ENCODE measurements at places on chromosomes 16 and 17.

DNA sequence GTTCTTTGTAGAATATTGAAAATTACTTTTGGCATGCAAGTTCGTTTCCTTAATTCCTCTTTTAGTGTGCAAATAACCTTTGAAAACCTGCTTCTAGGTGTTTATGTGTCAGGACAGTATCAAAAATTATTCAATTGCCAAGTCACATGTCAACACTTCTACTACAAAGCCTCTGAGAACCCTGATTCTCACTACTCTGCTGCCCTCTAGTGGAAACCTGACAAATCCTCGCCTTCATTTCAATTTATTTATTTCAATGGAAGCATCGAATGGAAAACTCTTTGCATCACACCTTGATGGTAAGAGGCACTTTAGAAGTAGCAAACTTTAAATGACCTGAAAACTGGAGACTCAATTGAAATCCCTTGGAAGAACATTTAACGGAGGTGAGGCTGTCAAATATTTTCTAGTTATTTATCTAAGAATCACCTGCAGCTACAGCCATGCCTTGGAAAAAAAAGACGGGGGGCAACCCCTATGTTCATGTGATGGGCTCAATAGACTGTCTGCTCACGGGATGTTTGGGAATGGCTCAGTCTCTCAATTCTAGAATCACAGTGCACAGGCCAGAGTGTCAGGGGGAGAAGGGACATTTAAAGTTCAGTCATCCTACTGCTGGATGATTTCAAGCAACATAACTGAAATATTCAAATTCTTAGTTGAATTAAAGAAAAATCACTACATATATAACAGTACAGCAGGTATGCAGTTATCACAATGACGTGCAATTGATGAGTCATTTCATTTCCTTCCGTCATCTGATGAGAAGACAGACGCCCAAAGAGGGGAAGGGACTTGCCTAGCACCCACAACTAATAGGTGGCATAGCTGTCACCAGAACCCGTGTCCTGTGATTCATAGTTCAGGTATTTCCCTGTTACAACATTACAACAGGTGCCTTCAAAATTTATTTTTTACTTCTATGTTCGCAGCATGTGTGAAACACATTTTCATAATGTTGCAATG lies 563.9 kb downstream of the TOX3 start:
- DNase-seq = peak; percentile 64

GRCh38 chr17:78986649-78987328 lies 7.1 kb upstream of the LGALS3BP start:
- peak; percentile 87 for DNase-seq

- DNase-seq = peak; percentile 12
These were observed 101.6 kb downstream of the CCT6B start for GRCh38 chr17:34859652-34860051.

DNA sequence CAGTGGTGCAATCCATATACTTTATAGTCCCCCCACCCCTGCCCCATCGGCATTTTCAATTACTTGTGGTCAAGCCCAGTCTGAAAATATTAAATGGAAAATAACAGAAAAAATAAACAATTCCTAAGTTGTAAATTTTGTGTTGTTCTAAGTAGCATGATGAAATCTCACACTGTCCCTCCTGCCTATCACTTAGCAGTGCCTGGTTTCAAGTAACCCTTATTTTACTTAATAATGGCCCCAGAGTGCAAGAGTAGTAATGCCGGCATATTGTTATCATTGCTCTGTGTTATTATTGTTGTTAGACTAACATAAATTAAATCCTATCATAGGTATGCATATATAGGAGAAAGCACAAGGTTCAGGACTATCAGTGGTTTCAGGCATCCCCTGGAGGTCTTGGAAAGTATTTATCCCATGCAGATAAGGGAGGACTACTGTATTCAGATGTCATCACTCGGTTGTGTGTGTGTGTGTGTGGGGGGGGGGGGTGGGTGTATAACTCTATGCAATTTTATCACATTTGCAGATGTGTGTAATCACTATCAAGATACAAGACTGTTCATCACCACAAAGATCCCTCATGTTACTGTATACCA lies 9.3 kb downstream of the UBE2G1 start:
- no peak for DNase-seq

DNA sequence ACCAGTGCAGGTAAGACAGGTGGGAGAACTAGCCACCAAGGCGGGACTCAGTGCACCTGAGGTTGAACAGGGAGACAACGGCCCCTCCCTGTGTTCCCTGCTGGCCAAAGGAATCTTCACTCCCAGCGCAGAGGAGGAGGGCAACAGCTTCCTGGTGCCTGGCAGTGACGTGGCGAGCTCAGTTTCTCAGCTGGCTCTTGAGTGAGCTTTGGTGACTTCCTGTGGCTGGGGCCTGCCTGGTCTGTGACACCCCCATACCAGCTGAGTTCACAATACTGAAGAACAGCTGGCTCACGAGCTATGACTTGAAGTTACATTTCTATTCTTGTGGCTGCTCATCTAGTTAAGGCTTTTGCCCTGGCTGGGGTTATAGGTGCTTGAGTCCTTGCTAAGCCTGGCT lies 26.1 kb downstream of the WNT9B start:
- no peak for DNase-seq

GRCh38 chr17:5247621-5248020 lies 13.0 kb upstream of the SCIMP start:
- no peak for DNase-seq

- peak; percentile 12 for DNase-seq
These were observed 21.4 kb downstream of the PIEZO1 start for GRCh38 chr16:88763502-88764053.

- no peak for DNase-seq
These were observed 125.3 kb downstream of the ANKRD11 start for GRCh38 chr16:89365044-89365467.

DNA sequence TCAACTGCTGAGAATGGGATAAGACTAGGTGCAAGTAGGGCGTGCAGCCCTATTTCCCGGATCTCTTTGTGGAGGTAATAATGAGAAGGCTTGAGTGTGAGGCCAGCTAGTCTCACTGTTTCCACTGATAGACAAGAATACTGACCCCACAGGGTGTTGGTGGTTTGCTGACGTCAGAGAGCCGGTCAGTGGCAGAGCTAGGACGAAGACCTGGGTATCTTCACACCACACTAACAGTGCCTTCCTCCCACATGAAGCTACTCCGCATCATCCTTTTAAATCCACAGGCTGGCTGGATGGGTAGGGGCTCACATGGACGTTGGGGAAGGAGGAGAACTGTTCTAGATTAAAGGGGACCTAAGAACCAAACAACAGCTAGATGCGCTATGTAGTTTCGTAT lies 68.0 kb downstream of the ZFHX3 start:
- DNase-seq = no peak

DNA sequence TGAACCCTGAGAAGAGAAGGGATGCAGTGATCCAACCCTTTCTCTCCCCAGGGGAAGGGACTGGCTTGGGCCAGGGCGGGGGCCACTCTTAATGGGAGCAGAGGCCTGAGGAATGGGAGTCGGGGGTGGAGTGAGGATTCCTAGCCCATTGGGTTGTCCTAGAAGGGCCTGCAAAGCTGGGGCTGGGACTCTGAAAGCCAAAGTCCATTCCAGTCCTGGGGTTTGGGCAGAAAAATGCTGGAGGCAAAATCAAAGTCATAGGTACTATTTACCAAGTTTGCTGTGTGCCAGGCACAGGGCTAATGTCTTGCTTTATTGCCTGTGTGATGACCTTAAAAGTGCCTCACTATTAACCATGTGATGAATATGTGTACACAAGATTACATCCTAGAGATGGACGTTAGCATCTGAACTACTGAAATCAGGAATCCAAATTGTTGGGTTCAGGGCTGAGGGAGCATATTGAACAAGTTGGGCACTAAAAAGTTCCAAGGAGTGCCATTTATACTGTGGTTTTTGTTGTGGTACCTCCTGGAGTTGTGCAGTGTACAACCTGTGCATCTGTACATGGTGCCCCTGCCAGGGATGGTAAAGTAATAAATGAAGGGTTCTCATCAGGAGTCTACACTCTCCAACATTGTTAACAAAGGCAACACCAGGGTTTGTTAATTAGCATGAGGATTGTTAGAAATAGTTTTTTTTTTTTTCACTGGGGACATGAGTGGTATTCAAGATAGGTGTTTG lies 84.4 kb upstream of the NKD1 start:
- no peak for DNase-seq

GRCh38 chr17:63435681-63436522 lies 10.2 kb downstream of the CYB561 start:
- DNase-seq = peak; percentile 38

DNA sequence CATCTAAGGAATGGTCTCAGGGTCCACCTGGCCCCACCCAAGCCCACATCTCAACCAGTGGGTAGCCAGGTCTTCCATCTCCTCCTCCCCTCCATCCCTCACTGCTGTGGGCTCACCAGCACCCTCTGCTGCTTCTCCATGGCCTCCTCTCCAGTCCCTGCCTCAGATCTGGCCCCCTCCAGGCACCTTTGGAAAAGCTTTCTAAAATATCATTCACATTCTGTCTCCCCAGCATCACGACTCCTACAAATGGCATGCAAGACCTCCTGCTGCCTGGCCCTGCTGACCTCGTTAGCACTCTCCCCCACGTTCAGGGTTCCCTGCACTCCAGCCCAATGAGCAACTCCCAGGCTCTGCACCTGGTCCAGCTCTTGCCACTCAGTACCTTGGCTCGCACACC lies 13.7 kb downstream of the GLP2R start:
- DNase-seq = no peak

DNA sequence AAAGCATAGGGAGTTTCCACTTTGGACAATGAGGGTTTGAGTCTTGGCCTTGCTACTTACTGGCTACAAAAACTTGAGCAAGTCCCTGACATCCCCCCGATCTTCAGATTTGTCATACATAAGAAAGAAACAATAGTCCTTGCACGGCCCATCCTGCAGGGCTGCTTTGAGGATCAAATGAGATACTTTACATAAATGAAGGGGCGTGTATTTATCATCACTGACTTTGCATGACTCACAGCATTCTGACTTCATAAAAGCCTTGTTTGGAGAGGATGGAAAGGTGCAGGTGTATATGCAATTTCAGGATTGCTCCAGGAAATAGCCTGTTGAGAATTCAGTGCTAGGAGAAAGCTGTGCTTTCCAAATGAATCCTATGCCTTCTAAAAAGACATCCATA lies 465.0 kb upstream of the MAF start:
- DNase-seq = peak; percentile 0

DNA sequence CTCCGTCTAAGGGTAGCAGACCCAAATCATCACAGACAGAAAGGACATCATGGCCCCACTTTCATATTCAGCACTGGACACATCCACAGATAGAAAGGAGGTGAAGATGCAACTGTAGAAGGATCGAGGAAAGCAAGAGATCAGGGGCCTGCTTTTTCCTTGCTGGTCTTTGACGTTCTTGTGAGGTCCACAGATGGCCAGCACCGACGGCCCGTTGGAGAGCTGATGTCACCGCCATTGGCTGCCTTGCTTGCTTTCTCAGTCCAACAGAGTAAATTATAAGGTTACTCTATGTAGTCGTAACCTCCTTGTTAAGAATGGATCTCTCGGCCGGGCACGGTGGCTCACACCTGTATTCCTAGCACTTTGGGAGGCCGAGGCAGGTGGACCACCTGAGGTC lies 5.1 kb upstream of the RBFOX3 start:
- DNase-seq = no peak

GRCh38 chr17:37492167-37492566 lies 2.5 kb downstream of the DUSP14 start:
- DNase-seq = peak; percentile 15

- DNase-seq = no peak
These were observed 737 bp downstream of the RPUSD1 start for GRCh38 chr16:787321-787966.

DNA sequence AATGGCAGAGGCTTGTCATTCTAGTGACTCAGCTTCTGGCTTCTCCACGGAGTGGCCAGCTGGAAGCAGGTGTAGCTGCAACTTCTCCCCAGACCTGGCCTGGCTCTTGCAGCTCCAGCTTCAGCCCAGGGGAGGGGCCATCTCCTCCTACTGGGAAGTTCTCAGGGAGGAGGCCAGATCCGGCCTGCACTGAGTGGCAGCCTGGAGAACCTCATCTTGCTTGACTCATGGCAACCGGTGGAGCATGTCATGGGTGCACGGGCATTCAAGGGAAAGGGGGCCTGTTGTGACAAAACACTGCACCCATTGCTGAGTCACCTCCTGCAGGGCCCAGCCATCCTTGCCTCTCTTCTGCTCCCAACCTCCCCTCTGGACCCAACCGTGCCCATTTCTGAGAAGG lies 273.9 kb upstream of the MAF start:
- no peak for DNase-seq

- DNase-seq = no peak
These were observed 12.4 kb downstream of the RAB5C start for GRCh38 chr17:42142371-42142896.

DNA sequence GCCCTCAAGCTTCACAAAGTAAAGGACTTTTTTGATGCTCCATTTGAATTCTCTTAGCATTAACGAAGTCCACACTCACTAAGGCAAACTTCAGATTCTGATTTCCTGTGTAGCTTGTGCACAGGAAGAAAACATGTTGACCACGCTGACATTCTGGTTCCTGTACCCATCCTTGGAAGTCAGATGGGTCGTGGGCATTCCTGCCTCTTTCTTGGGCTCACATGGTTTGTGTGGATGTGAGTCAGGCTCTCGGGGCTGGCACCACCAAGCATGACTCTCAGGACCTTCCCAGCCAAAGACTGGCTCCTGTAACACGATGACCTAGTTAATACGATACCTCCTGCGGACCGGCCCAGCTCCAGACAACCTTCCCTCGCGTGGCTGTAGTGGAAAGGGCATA lies 32.8 kb downstream of the ARSG start:
- no peak for DNase-seq

- DNase-seq = no peak
These were observed 5.6 kb upstream of the ZFHX3 start for GRCh38 chr16:73053364-73054124.

DNA sequence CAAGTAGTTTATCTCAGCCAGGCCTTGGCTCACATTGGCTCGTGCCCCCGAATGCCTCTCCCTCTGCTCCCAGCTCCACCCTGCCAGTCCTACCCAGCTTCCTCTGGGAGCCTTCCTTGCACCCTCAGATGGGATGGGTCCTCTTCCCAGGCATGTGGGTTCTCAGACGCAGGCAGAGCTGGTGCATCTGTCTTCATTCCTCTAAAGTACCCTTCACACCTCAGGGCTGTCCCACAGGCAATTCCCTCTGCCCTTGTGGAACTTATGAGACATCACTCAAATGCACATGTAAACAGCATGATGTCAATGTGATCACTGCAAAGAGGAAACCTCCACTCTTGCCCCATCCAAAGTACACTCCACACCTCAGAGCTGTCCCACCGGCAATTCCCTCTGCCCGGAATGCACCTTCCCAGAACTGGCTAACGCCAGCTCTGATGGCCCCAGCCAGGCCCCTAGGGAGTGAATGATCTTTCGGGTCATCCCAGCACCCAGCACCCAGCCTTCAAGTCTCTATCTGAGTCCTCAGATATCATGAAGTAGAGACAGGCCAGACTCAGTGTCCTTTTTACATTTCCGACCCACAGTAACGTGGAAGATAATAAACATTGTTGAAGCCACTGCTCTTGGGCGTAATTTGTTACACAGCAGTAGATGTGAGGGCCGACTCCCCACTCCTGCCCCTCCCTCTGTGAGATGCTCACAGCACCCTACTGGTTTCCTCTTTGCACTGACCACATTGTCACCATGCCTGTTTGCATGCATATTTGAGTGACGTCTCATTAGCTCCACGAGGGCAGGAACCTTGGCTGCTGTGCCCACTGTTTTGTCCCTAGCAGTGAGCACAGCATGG lies 85.4 kb downstream of the N4BP1 start:
- DNase-seq = peak; percentile 10
